ENCODE measurements at places on chromosomes 6 and 20.

- DNase-seq, result peak; percentile 9
These were observed 24.0 kb upstream of the PPP1R3G start for GRCh38 chr6:5061152-5061551.

DNA sequence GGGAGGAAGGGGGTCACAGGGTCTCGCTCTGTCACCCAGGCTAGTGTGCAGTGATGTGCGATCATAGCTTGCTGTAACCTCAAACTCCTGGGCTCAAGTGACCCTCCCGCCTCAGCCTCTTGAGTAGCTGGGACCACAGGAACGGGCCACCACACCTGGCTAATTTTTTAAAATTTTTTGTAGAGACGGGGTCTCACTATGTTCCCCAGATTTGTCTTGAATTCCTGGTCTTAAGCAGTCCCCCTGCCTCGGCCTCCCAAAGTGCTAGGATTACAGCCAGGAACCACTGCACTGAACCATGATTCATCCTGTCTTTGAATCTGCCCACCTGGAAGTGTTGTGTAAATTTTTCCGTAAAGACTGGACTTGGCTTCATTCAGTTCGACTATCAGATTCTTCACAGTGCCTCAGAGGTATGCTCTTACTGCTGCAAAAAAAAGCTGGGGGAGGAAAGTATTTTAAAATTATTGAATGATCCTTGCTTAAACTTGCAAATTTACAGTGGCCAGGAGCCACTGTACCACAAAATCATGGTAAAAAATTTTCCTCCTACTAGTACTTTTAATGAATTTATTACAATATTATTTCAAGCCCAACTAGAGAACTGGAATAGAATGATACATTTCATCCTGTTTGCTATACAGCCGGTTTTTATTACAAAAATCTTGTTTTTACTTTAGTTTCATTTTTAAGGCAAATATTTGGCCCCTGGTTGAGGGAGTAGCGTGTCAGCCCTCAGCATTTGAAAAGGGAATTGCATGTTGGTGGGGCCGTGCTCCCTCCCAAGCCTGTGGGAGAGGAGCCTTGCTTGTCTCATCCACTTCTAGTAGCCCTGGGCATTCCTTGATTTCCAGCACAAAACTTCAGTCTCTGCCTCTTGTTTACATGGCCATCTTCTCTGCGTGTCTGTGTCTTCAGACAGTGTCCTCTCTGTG is 202.5 kb upstream of the SGK1 start:
- DNase-seq, result peak; percentile 65

GRCh38 chr6:16767765-16768476 is 6.7 kb upstream of the ATXN1 start:
- no peak for DNase-seq

- DNase-seq, result no peak
These were observed 31.5 kb upstream of the COL10A1 start for GRCh38 chr6:116157391-116157790.

GRCh38 chr6:75094614-75095200 is 111.1 kb downstream of the COL12A1 start:
- DNase-seq, result peak; percentile 77

DNA sequence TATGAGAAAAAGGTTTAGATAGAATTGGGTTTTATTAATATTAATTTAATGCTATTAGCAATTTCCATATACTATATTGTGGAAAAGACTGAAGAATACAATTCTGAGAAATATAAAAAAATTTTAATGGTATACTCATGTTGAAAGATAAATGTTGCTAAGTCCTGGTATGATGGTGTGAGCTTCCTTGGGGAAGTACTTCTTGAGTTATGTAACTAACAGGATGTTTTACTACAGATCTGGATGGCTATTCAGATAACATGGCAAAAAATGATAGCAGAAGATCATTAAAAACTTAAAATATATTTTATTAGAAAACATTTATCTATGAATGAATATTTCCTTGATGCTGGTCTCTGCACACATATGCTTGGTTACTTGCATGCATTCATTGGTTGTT is 23.5 kb upstream of the CALHM6 start:
- DNase-seq, result no peak

DNA sequence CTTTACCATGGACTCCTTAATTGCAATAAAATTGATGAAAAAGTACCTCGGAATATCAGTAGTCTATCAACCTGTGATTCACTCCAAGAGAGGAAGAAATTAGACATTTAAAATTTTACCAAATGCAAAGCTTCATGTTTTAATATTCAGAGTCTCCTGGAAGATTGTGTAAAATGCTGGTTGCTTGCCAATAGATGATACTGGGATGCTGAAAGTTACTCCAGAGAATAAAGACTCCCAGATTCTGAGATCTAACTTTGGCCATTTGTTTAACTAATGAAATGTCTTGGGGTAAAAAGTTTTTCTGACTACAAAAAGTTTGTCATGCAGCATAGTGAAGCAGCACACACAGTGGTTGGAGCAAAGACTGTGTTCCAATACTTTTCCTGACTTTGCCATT is 176.7 kb upstream of the RSPO3 start:
- DNase-seq, result no peak

DNA sequence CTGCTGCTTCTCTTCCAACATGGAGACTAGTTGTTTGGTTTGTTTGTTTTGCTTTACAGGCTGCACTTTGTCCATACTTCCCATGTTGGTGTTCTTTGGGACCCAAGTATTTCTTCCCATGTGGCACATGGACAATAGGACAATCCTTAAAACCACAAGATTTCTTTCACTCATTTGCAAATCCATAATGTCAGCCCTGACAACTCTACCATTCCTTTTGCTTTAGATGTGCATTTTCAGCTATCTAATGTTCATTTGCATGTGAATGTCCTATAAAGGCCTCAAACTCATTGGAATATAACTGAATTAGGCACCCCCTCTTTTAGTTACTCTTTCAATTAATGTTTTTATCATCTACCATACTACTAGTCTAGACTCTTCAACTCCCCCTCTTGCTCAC is 16.7 kb downstream of the THEMIS start:
- no peak for DNase-seq

- DNase-seq, result peak; percentile 58
These were observed 119.4 kb downstream of the TBX18 start for GRCh38 chr6:84645000-84645399.

GRCh38 chr6:137759624-137760023 is 107.4 kb upstream of the TNFAIP3 start:
- DNase-seq, result no peak

- DNase-seq, result no peak
These were observed 641.4 kb downstream of the KIF16B start for GRCh38 chr20:15931897-15932296.

DNA sequence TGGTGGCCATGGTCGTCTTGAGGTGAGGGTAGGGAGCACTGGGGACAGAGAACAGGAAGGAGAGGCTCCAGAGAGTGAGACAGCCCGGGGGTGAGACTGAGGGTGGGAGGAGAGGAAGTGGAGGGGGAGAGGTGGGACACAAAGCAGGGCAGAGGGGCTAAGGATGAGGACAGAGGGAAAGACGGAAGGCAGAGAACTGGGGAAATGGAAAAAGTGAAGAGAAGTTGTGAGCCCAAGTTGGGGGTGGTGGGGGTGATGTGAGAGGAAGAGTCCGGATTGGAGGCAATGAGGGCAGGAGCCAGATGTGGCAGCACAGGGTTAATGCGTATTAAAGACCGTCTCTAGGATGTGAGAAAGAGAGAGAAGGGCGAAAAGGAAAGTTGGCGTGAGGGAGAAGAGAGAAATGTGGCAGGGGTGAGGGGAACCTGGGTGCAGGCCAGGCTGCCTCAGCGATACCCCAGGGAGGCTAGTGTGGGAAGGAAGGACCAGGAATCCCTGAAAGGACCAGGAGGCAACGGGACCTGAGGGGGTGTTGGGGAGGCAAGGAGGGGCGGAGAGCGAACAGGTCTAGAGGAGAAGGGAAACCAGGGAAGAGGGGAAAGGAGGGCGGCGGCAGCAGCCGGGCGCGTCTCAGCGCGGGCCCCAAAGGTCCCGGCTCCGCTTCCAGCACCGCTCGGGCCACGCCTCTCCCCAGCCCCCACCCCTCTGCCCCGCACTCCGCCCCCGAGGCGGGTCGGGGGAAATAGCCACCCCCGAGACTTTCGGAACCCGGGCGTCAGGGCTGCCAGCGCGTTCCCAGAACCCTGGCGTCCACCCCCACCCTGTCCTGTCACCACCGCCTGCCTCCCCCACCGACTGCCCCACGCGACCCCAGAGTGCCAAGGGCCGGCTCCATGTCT is at the start of gene PPP1R18:
Gene PPP1R18, minus strand, starts transcription at position 637 of the 899 bp plus-strand sequence. Its CDS starts 627 bp downstream, at position 10.
- peak; percentile 74 for DNase-seq

- DNase-seq, result peak; percentile 54
These were observed 67.3 kb downstream of the PREX1 start for GRCh38 chr20:48760403-48760983.

DNA sequence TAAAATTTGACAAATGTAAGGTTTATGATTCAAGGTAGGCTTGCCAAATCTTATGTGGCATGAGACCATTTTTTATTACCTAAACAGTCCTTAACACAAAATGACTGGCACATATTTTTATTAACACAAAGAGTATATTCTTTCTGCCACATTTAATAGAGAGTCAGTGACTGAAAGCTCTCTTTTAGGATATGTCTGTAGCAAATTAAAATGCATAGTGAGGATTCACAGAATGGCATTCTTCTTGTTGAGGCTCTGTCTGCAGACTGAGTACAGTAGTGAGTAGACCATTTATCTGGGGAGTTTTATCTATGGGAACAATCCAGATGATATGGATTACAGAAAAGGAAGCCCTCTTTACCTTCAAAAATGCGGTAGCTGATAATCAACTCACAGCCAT is 56.5 kb downstream of the HAO1 start:
- no peak for DNase-seq

DNA sequence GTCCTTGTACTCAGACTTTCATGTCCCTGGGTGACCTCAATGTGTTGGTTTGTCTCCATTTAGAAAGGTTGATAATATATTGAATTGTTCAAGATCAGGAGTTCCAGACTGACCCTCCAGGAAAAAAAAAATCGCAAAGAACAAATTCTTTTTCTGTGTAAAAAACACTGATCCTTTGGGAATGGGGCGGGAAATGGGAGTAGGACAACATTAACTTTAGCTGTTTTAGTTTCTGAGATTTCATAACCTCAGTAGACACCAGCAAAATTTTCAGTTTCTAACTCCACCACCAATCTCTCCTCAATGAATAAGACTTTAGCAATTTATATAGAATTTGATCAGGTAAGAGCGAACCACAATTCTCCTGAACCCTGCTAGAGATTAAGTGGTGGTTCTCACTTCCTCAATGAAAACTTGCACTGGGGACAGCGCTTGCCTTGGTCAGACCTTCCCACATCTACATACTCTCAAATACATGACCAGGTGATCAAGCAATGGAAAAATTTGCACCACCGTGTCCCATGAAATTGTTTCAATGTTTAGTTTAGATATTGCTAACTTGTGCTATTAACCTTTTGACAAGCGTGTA is 231.2 kb upstream of the PLN start:
- no peak for DNase-seq

GRCh38 chr6:24584382-24584720 is 61.6 kb downstream of the KIAA0319 start:
- no peak for DNase-seq

DNA sequence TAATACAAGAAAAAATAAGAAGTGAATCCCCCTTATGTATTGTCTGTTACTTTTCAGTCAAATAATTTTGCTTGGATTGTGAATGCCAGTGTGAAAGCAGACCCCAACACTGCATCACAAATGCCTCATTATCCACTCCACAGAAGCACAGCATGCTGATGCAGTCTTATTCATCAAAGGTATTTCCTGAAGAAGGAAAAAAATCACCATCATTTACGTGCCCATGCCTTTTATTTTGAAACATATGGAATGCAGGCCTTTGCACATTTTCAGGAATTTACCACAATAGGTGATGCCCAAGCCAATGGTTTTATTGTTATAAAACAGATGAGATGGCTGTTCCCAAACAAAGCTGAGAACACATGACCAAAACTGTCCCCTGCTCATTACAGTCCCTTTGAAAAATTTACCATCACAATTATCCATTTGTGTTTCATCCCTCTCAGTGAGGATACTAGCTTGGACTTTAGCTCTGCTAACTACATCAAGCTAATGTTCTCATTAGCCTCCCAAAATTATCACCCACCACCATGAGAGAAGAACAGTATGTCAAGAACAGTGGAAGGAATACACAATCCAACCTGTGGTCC is 180.6 kb upstream of the HTR1E start:
- no peak for DNase-seq

- peak; percentile 71 for DNase-seq
These were observed 1.7 kb upstream of the SLC12A5 start for GRCh38 chr20:46027245-46027853.

DNA sequence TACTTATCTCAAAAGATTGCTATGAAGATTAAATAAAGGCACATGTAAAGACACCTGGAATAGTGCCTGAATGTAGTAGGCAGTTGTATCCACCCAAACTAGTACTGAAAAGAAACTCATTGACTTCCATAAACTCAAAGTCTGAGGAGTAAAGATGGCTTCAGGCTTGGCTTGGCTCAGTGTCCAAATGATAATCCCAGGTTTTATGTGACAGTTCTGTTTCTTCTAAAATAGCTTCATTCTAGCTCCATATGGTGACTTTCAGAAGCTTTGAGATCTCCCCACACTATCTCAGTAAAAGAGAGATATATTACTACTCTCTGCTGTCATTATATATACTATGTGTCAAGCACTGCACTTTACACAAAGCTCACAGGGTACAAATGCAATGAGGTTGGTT is 121.3 kb downstream of the DOK5 start:
- DNase-seq, result no peak

DNA sequence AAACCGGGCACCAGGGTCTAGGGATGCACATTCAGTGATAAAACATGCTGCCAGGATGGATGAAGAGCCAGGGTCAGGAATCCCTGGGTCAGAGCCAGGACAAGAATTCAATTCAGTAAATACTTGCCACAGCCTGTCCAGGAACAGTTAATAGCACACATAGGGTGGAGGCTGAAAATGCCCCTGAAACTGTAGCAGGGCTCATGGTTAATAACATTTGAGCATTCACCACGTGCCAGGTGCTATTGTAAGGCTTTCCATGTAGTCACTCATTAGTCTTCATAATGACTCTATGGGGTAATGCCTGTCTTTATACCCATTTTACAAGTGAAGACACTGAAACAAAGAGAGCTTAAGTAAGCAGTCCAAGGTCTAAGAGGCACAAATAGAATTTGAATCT is 296.3 kb downstream of the LRFN2 start:
- DNase-seq, result no peak

- DNase-seq, result no peak
These were observed 463 bp upstream of the HLA-DMB start for GRCh38 chr6:32941214-32941768.

GRCh38 chr6:71034563-71035345 is 77.9 kb upstream of the B3GAT2 start:
- no peak for DNase-seq

GRCh38 chr6:37175332-37176267 is 5.6 kb downstream of the PIM1 start:
- peak; percentile 27 for DNase-seq

Data from cardiac fibroblast (primary cell).